ENCODE measurements at places on chromosomes 5 and 9.

GRCh38 chr9:134670851-134671281 lies 29.3 kb downstream of the COL5A1 start:
- DNase-seq, result no peak

- DNase-seq, result no peak
Measured at GRCh38 chr9:8734760-8735159, 935.2 kb upstream of the DMAC1 start.

DNA sequence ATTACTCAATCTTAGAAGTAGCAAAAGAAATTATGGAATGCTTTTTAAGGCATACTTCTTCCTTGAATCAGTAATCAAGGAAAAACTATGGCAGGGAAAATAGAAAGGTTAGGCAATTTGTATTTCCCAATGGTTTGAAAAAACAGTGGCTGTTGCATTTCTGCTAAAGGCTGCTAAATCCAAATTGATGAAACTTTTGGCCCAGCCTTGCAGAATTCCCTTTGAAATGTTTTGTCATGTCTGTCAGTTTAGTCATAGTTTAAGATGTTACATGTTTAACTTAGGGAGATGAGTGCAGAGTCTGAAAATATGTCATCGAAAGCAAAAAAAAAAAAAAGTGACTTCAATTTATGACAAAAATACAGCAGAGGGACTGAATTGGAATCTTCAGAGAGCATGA lies 878.9 kb upstream of the WWC1 start:
- no peak for DNase-seq

GRCh38 chr5:5638211-5638610 lies 215.7 kb downstream of the ICE1 start:
- no peak for DNase-seq

DNA sequence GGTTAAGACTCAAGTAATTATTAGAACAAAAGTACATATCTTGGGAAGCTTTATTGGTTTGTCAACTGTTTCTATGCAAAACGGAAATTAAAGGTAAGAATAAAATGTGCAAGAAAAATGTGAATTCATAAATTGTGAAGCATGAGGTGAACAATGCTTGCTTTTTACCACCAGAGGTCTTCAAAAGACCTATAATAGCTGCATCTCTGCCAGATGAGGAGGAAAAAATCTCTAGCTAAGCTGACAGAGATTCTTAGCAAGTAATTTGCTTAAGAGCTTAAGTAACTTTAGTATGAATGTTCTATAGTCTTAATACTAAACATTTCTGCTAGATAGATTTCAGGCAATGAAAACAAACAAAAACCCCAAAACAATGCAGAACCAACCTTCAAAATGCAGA lies 54.1 kb downstream of the MRPS30 start:
- peak; percentile 15 for DNase-seq

- no peak for DNase-seq
Measured at GRCh38 chr9:82154573-82154972, 166.0 kb downstream of the SPATA31D1 start.

DNA sequence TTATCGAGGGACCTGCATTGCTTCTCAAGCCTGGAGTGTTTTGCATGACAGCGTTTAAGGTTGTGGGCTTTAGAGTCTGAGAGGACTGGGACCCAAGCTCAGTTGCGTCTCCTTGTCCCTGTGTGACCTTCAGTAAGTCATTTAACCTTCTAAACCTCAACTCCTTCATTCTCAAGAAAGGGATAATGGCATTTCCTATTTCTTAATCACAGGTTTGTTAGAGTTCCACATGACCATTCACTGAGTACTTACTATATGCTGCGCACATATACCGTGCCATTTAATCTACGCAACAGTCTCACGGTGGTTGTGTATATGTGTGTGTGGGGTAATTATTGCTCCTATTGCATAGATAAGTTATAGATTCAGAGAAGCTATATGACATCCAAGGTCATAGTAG lies 76.3 kb downstream of the MACROH2A1 start:
- no peak for DNase-seq

DNA sequence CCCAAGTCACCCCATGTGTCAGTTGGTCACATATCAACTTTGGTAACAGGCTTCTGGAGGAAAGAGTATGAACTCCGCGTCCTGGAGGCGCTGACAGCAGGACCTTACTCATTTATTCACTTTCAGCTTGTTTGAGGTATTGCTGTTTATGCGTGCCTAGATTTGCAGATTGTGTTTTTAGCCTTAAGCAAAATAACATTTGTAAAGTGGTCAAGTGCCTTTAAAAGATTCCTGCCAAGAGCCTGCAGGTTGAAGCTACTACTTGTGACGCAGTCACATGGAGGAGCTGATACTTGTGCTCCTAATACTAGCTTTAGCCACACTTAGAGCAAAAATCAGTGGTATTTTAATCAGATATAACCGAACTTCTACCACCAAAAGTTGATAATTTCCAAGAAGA lies 351.3 kb downstream of the ADGRV1 start:
- no peak for DNase-seq

- DNase-seq, result no peak
Measured at GRCh38 chr9:132945186-132946130, 1.0 kb upstream of the TSC1 start.

GRCh38 chr9:134221273-134222017 lies 57.1 kb upstream of the RNU6ATAC start:
- DNase-seq, result no peak

Measured in LHCN-M2 (cell line).